ENCODE measurements at places on chromosomes 3 and 15. TPM values are rescaled to one million over a fixed set of nuclear protein-coding genes. Genes with fewer than 3 reads are reported as not detected.

- peak overlapping the region; percentile 44 for H3K27ac ChIP-seq
- peak overlapping the region; percentile 43 for H3K4me3 ChIP-seq
- no peak for DNase-seq
- no peaks in the 10 kb centered on the region for H3K36me3 ChIP-seq
- H3K27me3 ChIP-seq = no peaks in the 10 kb centered on the region
Observed at GRCh38 chr3:100073714-100074307, 40.5 kb downstream of the FILIP1L start.

DNA sequence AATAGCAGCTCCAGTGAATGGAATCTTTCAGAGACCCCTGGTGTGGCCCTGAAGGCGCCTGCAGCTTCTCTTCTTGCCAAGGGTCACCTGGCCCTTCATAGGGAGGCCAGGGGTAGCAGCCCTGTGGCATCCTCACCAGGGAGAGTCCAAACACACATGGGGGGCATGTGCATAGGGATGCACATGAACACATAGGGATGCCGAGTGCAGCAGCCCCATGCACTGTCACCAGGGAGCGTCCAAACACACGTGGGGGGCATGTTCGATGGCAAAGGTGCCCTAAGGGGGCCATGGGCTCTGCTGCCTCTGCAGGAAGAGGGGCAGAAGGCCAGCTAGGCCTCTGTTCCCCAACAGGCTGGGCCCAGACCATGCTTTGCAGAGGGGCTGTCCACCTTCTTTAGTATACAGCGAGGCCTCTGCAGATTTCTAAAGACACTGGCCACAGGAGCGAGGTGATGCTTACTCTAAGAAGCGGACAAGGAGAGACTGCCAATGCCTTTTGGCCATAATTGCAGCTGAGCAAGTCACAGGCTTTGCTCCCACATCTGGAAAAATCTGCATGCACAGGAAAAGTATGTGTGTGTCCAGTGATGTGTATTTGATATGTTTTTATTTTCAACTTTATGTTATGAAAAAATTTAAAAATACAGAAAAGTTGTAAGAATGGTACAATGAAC lies 21.0 kb downstream of the ANAPC13 start:
- peaks cover 40% of the 10 kb centered on the region for H3K4me1 ChIP-seq
- H3K27me3 ChIP-seq = peaks cover 4% of the 10 kb centered on the region
- no peaks in the 10 kb centered on the region for H3K36me3 ChIP-seq
- peak overlapping the region; percentile 85 for H3K27ac ChIP-seq
- no peak for DNase-seq
- H3K4me3 ChIP-seq = peak overlapping the region; percentile 62

DNA sequence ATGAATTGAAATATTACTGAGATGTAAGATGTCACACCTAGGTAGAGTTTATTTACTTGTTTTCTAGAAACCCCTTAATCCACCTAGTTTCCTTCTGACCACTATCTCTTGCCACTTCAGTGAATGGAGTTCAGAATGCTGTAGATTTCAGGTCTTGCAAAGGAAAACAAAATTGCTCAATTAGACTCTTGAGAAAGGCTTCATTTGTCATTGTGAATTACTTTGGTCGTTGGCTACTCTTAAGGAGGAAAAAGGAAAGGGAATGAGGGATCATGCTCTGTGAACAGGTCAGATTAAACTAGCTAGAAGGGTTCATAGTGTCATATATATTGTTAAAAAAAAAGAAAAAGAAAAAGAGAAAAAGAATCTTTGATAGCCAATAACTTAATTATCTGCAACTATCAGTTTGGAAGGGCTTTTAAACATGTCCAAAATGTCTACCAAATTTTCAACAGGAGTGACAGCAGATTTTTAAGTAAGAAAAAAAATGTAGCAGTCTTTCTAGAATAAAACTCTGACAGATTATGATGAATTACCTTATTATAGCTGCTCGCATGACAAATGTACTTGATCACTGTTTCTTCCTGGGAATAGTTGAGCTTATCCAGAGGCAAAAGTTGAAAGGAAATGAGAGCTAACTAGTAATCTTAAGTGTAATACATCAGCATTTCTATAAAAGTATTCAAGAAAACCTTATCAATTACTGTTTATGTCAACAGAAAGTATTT lies 543.5 kb downstream of the CADM2 start:
- H3K27me3 ChIP-seq = no peaks in the 10 kb centered on the region
- H3K36me3 ChIP-seq = no peaks in the 10 kb centered on the region
- H3K4me1 ChIP-seq = peaks cover 12% of the 10 kb centered on the region
- no peak overlapping the region for H3K27ac ChIP-seq
- DNase-seq = no peak

- peaks cover 15% of the 10 kb centered on the region for H3K36me3 ChIP-seq
- peak within 1 kb of the TSS; percentile 92 for H3K27ac ChIP-seq
Observed at GRCh38 chr15:64162869-64163658, at the start of gene PPIB. TSS of gene PPIB (minus strand) at chr15:64163022. CDS start at chr15:64162986, 36 bp downstream.

- no peak for DNase-seq
- peak overlapping the region; percentile 31 for H3K27ac ChIP-seq
- peaks cover 26% of the 10 kb centered on the region for H3K4me1 ChIP-seq
- no peak overlapping the region for H3K4me3 ChIP-seq
Observed at GRCh38 chr3:65935724-65936123, 103.0 kb downstream of the MAGI1 start.

- no peak overlapping the region for H3K27ac ChIP-seq
- no peak for DNase-seq
- H3K4me3 ChIP-seq = no peak overlapping the region
- H3K36me3 ChIP-seq = peaks cover 7% of the 10 kb centered on the region
- H3K27me3 ChIP-seq = no peaks in the 10 kb centered on the region
- no peaks in the 10 kb centered on the region for H3K4me1 ChIP-seq
Observed at GRCh38 chr3:41907330-41908073, 54.4 kb downstream of the ULK4 start.

DNA sequence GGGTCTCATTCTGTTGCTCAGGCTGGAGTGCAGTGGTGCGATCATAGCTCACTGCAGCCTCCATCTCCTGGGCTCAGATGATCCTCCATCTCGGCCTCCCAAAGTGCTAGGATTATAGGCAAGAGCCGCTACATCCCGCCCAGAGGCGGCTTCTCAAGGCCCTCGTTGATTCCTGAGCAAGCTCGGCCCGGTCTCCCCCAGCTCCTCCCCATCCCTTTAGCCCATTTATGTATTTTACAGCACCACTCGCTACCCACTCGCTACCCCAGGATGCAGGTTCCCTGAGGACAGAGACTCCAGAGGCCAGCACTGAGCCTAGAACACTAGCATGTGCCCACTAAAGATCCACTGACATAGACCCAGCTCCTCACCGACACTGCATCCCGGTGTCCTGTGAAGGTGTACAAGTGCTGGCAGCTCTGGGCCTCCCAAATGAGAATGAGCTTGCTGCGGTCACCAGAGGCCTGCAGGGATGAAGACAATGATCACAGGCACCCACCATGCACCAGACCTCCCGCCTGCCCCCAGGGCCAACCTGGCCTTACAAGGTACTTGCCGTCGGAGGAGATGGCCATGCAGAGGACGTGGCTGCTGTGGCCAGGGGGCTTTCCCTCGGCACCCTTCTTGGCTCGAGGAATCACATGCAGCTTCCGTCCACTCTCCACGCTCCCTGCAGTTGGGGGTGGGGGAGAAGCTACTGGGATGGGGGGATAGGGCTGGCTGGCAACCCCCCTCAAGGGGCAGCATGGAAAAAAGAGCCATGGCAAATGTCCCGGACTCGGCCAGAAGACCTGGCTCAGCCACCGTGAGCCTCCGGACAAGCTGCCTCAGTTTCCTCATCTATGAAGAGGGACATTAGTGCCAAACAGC lies 5.6 kb downstream of the RRP9 start:
- H3K27ac ChIP-seq = no peak overlapping the region
- H3K36me3 ChIP-seq = no peaks in the 10 kb centered on the region
- H3K4me1 ChIP-seq = peaks cover 15% of the 10 kb centered on the region
- peak; percentile 62 for DNase-seq
- H3K27me3 ChIP-seq = no peaks in the 10 kb centered on the region

GRCh38 chr3:50459785-50460184 lies 43.6 kb downstream of the CACNA2D2 start:
- H3K27me3 ChIP-seq = peaks cover 3% of the 10 kb centered on the region
- no peaks in the 10 kb centered on the region for H3K36me3 ChIP-seq
- no peak overlapping the region for H3K27ac ChIP-seq
- H3K4me3 ChIP-seq = no peak overlapping the region

GRCh38 chr3:48039487-48040190 lies 23.4 kb upstream of the MAP4 start:
- no peak for DNase-seq
- peaks cover 13% of the 10 kb centered on the region for H3K4me1 ChIP-seq
- H3K4me3 ChIP-seq = peak overlapping the region; percentile 3
- no peaks in the 10 kb centered on the region for H3K36me3 ChIP-seq
- no peaks in the 10 kb centered on the region for H3K27me3 ChIP-seq

DNA sequence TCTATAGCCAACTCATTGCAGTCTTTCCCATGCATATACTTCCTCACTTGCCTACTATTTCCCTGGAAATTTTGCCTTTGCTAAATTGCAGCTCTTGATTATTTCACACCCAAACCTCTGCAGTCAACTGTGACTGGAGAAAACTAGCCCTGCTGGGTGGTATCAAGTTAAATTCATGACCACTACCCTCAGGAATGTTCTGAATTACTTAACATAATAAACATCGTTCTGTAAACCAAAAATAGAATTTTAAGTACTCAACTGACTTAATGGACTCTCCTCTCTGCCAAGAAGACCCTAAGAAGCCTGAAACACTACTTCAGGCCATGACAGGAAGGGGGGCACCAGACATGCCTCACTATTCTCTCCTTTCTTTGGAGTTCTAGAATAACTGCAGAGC lies 1278.0 kb upstream of the GBE1 start:
- H3K27ac ChIP-seq = no peak overlapping the region
- DNase-seq = no peak
- no peak overlapping the region for H3K4me3 ChIP-seq
- no peaks in the 10 kb centered on the region for H3K36me3 ChIP-seq
- H3K27me3 ChIP-seq = no peaks in the 10 kb centered on the region
- no peaks in the 10 kb centered on the region for H3K4me1 ChIP-seq

- H3K36me3 ChIP-seq = peaks cover 50% of the 10 kb centered on the region
- no peaks in the 10 kb centered on the region for H3K27me3 ChIP-seq
- H3K4me3 ChIP-seq = no peak overlapping the region
- peak overlapping the region; percentile 25 for H3K27ac ChIP-seq
- H3K4me1 ChIP-seq = peaks cover 14% of the 10 kb centered on the region
- DNase-seq = no peak
Observed at GRCh38 chr15:49015896-49016295, 30.4 kb downstream of the SECISBP2L start.

- no peak for DNase-seq
- H3K27ac ChIP-seq = peak overlapping the region; percentile 97
- no peaks in the 10 kb centered on the region for H3K27me3 ChIP-seq
- peak overlapping the region; percentile 97 for H3K4me3 ChIP-seq
Observed at GRCh38 chr15:90931575-90931827, 848 bp downstream of the HDDC3 start.

GRCh38 chr3:159380891-159381290 lies 579.0 kb downstream of the MFSD1 start:
- no peaks in the 10 kb centered on the region for H3K36me3 ChIP-seq
- H3K27ac ChIP-seq = no peak overlapping the region
- no peak for DNase-seq
- no peak overlapping the region for H3K4me3 ChIP-seq

- no peaks in the 10 kb centered on the region for H3K4me1 ChIP-seq
- H3K27me3 ChIP-seq = no peaks in the 10 kb centered on the region
- DNase-seq = no peak
- no peaks in the 10 kb centered on the region for H3K36me3 ChIP-seq
- H3K27ac ChIP-seq = no peak overlapping the region
Observed at GRCh38 chr3:33729993-33730392, 11.9 kb upstream of the CLASP2 start.

- H3K27me3 ChIP-seq = peaks cover 11% of the 10 kb centered on the region
- no peaks in the 10 kb centered on the region for H3K36me3 ChIP-seq
- H3K4me1 ChIP-seq = no peaks in the 10 kb centered on the region
- peak; percentile 37 for DNase-seq
- H3K27ac ChIP-seq = no peak overlapping the region
Observed at GRCh38 chr3:126557761-126558160, 971 bp downstream of the C3orf22 start.

- H3K4me1 ChIP-seq = peaks cover 7% of the 10 kb centered on the region
- peaks cover 81% of the 10 kb centered on the region for H3K27me3 ChIP-seq
- no peak for DNase-seq
- H3K4me3 ChIP-seq = no peak overlapping the region
Observed at GRCh38 chr3:42264399-42265058, 1.5 kb downstream of the CCK start.

- H3K27ac ChIP-seq = no peak overlapping the region
- peaks cover 13% of the 10 kb centered on the region for H3K4me1 ChIP-seq
- DNase-seq = no peak
Observed at GRCh38 chr3:45546716-45547701, 47.5 kb upstream of the LIMD1 start.

- DNase-seq = no peak
- no peaks in the 10 kb centered on the region for H3K4me1 ChIP-seq
- H3K27ac ChIP-seq = no peak overlapping the region
- peaks cover 69% of the 10 kb centered on the region for H3K27me3 ChIP-seq
- no peak overlapping the region for H3K4me3 ChIP-seq
Observed at GRCh38 chr3:13074006-13074375, 762 bp upstream of the IQSEC1 start.

Gene SSUH2
- total RNA-seq = 1.4 TPM

Gene OR5K3
- total RNA-seq = not detected

Gene PLA2G4E
- not detected for total RNA-seq

Gene TGM4
- not detected for total RNA-seq

Gene CACNA2D2
- 7.8 TPM for total RNA-seq

Gene ARL6IP5
- 38.5 TPM for total RNA-seq

Gene CCDC33
- 5.0 TPM for total RNA-seq

Gene PIGZ
- 1.6 TPM for total RNA-seq

Gene CCDC54
- not detected for total RNA-seq

Gene CPN2
- not detected for total RNA-seq

Gene NR2E3
- total RNA-seq = 0.38 TPM

Gene HCLS1
- 6.0 TPM for total RNA-seq

Gene ZIC1
- total RNA-seq = 184 TPM

Gene MBD4
- 28.6 TPM for total RNA-seq
